ENCODE measurements at places on chromosomes 11 and 22. TPM values are rescaled to one million over a fixed set of nuclear protein-coding genes. Genes with fewer than 3 reads are reported as not detected.

- no peak for DNase-seq
Measured at GRCh38 chr22:48369789-48370507, 1457.7 kb downstream of the BRD1 start.

DNA sequence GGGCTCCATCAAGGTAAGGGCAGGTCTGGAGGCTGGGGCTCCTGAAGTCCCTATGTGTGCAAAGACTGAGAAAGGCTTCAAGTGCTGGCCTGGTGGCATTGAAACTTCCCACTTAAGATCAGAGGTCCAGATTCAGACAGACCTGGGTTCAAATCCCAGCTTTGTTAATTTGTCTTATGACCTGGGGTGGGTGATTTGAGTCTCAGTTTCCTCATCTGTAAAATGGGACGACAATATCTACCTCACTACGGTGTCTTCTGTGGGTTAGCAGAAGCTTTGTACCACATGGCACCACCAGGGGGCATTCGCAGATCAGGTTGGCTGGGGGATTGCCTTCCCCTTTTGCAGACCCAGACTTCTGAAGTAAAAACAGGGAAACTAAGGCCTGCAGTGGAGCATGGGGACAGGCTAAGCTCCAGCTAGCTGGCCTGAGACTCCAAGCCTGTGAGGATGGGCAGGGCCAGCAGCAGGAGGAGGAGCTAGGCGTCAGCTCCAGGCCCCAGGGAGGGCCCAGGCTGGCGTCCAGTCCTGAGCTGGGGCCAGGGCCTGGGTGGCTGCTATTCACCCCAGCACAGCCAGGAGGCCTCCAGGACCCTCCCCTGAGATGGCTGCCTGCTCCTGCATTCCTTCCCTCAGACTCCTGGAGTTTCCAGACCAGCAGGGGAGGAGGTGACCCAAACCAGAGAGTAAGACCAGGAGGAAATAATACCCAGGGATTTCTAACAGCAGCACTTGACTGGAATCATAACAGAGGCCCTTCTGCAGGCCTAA is 1.5 kb downstream of the CASTOR1 start:
- peak; percentile 79 for DNase-seq

DNA sequence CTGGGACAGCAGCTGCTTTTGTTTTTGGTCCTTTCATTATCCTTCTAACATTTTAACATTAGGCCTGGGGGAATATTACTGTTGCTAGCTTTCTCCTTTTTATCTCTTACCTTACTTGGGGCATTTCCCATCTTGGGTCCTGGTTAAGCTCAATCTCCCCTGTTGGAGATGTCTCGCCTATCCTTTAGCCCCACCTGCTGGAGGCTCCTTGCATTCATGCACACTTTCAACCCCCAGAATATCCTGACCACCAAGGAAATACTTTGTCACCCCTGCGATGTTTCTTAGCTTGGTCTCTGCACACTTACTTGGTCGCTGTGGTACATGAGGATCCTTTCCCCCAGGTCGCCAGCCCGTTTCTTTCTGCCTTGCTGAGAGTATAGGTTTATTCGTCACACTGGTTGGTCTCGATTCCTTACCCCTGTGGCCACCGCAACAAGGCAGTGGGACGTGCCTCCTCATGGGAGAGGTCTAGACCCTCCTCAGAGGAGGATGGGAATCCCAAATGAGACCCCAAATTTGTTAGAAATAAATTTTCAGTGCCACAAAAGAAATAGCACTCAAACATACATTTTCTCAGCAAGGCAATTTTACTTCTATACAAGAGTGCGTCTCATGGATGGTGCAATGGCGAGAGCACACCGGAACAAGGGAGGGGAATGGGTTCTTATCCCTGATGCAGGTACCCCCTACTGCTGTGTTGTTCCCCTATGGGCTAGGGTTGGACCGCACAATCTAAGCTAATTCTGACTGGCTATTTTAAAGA is 5.4 kb upstream of the TXN2 start:
- DNase-seq: no peak

DNA sequence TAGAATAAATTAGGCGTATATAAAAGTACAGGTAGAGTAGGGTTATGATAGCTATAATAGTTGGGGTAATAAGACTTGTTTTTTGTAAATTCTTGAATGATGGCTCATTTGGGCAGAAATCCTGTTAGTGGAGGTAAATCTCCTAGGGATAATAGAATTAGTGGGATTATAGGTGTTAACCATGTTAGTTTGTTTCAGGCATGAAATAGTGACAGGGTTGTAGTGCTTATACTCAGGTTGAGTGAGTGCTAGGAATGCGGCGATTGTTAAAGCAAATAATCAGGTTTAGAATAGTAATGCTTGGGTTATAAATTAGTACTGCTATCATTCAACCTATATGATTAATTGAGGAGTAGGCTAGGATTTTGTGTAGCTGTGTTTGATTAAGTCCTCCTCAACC is 297.1 kb downstream of the DYNC2H1 start:
- no peak for DNase-seq

Gene SYCE3
- total RNA-seq: not detected
